Stimulated activated CD8-positive, alpha-beta memory T cell treated with anti-CD3 and anti-CD28 coated beads, Interleukin-2, amount 100 ng/mL, for 48 hours (primary cell): ENCODE measurements at places on chromosomes 3 and 15.
A peak's percentile ranks its signal among the peaks of the same experiment; 100 is the strongest.

GRCh38 chr3:52313774-52314188, 2.3 kb upstream of the DNAH1 start:
- DNase-seq = no peak

DNA sequence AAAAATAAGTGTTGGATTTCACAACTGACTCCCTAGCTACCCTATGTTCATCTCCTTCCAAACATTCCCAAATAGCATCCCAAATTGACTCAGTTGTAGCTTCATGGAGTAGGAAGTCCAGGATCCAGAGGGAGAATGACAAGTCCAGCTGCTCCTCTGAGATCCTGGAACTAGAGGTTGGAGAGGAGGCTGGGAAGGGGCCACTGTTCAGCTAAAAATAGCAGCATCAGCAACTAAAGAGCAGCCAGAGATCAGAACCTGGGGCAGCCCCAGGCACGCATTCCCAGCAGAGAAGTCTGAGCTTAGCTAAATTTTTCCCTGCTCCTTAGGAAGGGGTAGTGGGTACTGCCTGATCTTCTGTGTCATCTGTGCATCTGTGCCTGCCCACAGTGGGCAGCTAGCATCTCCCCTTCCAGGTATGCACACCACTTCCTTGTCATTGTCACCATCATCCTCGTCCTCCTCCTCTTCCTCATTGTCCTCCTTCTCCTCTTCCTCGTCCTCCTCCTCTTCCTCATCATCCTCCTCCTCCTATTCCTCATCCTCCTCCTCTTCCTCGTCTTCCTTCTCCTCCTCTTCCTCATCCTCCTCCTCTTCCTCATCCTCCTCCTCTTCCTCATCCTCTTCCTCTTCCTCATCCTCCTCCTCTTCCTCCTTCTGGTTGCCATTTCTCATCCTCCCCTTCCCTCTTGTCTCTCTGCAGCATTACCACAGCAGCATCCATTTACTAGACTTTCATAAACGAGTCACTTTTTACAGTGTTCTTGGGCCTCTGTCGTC, 152.3 kb upstream of the ROPN1 start:
- DNase-seq = no peak

DNA sequence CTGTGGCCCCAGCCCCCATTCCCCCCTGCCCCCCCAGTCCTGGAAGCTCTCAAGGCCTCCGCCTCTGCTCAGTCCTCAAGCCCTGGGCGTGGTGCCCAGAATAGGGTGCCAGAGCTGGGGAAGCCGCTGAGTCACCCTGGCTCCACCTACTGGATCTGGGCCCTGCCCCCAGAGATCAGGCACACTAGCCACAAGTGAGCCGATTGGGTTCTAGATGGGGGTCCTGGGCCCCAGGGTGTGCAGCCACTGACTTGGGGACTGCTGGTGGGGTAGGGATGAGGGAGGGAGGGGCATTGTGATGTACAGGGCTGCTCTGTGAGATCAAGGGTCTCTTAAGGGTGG, 5.7 kb downstream of the EIF4G1 start:
- peak; percentile 41 for DNase-seq

- no peak for DNase-seq
Observed at GRCh38 chr3:160184655-160185054, 40.6 kb upstream of the C3orf80 start.
